ENCODE measurements at places on chromosomes 16 and 17.

DNA sequence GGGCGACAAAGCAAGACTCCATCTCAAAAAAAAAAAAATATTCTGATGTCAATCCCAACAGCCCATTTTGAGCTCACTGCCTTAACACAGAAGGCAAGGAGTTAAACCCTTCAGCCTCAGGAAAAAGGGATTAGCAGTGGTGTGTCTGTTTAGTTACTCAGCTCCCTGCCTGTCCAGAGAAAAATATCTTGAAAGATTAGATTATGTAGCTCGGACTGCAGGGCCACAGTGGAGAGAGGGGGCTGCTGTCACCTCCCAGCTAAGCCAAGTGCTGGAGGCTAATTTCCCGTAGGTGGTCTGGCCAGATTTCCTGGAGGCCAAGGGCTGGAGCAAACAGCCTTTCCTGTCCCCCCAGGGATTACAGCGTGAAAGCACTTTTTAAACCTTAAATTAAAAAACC, 50.3 kb downstream of the C16orf95 start:
- no peak for DNase-seq

GRCh38 chr17:31269578-31269983, 27.5 kb downstream of the OMG start:
- DNase-seq = no peak

DNA sequence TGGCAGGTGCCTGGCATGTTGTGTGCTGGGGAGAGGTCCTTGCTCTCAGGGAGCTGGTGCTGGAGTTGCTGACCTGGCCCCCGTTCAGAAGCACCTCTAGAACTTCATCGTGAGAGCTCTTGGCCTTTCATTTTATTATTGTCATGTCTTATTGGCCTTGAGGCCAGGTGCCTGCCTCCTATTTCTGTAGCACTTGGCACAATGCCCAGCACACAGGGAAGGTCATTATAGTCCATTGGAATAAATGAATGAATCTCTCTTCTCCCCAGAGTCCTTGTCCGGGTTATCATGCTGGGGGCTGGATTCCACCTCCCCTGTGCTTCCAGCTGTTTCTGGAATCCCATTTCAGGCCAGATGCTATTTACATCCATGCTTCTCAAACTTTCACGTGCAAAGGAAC, 169.2 kb downstream of the HAPSTR1 start:
- DNase-seq = no peak

GRCh38 chr16:50430076-50430475, 61.3 kb upstream of the BRD7 start:
- DNase-seq = no peak

- DNase-seq = peak; percentile 5
Measured at GRCh38 chr17:16215965-16216316, 607 bp upstream of the NCOR1 start.

GRCh38 chr16:66858740-66859396, 14.7 kb downstream of the CA7 start:
- DNase-seq = no peak

- no peak for DNase-seq
Measured at GRCh38 chr17:6498356-6498755, 54.1 kb downstream of the PIMREG start.

DNA sequence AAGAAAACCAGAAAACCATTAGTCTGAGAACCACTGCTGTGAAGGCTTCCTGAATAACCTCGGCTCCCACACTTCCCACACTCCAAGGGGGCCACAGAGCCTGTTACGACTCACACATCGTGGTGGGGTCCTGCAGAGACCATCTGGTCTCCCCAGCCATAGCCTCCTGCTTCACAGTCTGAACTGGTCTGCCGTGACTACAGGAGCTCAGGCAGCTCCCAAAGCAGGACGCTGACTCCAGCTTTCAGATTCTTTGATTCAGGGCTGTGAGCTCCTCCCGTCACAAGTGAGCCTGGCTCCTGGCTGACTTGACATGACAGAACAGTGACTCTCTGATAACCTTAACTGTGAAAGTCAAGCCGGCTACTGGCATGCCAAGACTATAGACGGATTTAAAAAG, 37.8 kb downstream of the CYB5D2 start:
- no peak for DNase-seq

- no peak for DNase-seq
Measured at GRCh38 chr16:49875806-49876715, 20.1 kb upstream of the ZNF423 start.

- DNase-seq = no peak
Measured at GRCh38 chr17:1182811-1183170, 3.0 kb upstream of the ABR start.

DNA sequence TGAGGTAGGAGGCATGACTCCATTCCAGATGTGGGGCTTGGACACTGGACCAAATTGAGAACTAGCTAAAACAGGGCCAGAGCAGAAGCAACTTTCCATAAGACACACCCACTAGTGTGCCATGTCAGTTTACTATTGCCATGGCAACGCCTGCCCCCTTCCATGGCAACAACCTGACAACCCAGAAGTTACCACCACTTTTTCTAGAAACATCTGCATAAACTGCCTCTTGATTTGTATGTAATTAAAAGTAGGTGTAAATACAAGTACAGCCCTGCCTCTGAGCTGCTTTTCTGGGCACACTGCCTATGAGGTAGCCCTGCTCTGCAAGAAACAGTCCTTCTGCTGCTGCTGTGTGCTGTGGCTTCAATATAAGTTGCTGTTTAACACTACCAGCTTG, 19.5 kb upstream of the SCNN1B start:
- no peak for DNase-seq

All from effector CD4-positive, alpha-beta T cell (primary cell).